OCI-LY7 (cell line): ENCODE measurements at places on chromosomes 11 and 22.

GRCh38 chr11:3882655-3883054 is 27.2 kb downstream of the STIM1 start:
- no peak for DNase-seq

DNA sequence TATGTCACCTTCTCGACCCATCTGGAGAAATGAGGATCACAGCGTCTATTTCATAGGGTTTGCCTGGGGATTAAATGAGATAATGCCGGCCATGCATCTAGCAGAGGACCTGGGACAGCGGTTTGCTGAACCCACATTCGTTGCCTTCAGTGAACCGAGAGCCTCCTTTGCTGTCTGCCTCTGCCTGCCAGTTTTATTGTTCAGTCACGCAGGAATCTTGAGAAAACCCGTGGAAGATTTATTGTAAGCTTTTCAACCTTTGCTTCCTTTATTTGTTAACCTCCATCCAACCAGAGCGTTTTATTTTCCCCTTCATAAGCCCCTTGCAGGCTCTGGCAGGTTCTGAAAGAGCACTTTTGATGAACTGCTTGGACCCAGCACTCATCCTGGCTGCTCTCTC is 202.3 kb upstream of the SYN3 start:
- DNase-seq = no peak

DNA sequence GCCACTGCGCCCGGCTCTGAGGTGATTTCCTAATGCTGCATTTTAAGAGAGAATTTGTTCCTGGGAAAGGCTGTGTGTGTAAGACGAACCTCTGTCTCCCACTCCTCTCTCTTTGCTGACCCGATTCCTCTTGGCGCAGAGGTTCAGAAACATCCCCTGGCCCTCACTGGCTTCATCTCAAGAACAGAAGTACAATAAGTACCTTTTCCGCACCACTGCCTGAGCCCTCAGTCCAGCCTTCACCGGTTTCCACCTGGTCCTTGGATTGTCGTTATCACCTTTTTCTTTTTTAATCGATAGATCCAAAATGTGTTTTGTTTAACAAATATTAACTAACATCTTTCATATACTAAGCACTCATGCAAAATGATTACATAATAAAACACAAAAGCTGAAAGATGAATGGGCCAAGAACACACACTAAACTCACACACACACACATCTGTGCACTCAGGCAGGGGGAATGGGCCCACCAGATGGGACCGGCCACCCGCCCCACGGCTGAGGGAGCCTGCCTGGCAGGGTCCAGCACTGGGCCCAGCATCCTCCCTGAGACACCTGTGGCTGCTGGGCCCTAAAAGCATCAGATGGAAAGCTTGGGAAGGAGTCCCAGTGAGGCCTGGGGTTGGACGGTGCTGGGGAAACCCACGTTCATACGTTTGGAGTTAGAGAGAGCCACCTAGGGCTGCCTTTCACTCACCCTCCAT is 50.4 kb upstream of the A4GALT start:
- peak; percentile 37 for DNase-seq

GRCh38 chr22:42321908-42322561 is 51.6 kb upstream of the TCF20 start:
- DNase-seq = no peak

GRCh38 chr11:11313426-11313825 is 39.6 kb downstream of the CSNK2A3 start:
- DNase-seq = no peak

GRCh38 chr22:42700355-42700754 is 20.3 kb downstream of the A4GALT start:
- no peak for DNase-seq

DNA sequence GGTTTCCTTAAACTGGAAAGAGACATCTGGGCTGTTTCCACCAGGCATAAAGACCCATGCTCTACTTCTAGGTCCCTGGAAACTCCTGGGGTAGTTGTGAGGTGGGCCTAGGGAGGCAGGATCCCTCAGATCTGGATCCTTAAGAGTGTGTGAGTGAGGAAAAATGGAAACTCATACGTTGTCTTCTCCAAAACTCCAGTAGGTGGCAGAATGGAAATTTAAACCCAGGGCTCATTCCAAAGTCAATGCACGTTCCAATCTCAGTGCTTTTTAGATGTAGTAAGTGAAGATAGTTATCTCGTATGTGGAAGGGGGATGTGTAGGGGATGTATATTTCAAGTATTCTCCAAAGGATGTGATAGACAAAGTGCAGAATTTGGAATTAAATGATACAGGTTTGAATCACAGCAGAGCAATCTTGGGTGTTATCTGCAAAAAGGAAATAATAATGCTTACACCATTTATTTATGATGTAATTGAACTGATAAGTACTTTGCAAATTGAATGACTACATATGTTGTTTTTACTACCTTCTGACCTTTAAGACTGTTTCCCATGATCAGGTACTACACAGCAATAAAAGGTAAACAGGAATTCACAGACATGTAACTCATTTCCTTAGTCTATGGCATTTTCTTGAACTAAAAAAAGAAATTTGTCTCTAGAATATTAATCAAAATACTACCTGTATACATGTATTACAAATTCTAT is 13.1 kb upstream of the MMP1 start:
- no peak for DNase-seq

DNA sequence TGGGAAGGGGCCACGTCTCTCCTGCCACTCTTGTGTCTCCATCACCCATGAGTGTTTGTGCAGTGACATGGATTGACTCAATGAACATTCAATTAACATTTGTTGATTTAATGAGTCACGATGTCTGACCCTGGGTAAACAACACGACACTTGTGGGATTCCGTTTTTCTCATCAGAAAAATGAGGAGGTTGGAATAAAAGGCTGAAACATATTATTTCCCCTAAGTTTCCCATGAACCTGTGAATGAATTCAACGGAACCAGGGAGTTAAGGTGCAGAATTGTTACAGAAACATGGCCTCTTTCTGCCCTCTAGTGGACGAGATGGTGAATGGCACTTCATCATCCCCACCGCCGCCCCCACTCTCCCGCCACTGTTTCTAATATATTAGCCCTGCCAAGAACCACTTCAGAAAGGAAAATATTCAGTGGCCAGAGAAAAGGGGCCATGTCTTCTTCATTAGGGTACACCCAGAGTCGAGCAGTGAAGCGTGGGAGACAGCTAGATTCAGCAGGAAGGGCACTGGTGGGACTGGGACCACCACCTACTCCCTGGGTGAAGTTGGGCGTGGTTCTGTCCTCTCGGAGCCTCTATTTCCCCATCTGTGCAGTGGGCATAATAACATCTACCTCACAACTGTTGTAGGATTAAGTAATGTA is 46.3 kb upstream of the SYT13 start:
- peak; percentile 56 for DNase-seq

DNA sequence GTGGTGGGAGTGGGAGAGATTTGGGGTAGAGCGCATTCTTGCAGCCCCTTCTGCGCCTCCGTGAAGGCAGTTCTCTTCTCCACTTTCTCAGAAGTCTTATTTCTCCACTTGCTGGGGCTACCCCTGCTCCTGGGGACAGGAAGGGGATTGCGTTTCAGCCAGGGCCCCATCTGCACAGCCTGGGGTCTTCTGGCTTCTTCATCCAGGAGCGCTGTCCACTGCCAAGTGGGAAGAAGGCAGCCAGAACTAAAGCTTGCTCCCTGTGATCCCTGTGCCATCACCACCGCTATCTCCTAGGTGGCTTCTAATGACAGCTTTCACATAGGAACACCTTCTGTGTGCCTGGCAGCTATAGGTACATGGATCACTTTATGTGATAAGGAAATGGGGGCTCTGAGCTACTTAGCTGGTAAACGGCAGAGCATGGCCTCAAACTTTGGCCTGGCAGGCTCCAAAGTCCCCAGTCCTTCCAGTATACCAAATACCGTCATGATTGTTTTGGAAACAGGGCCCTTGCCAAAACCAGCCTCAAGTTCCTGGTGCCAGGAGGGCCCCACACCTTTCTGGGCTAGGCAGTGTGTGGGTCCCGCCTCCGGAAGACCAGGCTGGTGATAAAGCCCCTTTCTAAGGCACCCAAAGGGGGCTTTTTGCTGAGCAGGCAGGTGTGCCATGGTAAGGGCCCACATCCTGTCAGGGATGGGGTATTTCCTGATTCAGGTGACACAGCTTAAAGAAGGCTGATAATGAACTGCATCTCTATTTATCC is 60.4 kb upstream of the PAX6 start:
- DNase-seq = no peak

DNA sequence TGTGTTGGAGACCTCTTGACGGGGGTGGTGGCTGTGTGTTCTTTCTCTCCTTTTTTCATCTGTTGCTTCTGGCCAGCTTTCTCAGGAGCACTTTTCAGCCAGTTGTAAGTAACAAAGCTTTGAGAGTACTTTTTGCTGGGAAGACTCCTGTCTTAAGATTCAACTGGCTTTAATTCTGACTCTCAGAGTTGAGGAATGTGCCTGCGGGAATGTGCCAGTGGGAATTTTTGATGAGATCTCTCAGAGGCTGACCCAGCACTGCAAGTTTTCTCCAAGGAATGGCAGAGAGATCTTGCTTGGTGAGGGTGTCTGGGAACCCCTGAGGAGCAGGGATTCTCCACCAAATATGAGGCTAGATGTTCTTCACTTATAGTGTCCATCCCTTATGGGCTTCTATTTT is 91.6 kb upstream of the OR9Q1 start:
- DNase-seq = no peak

DNA sequence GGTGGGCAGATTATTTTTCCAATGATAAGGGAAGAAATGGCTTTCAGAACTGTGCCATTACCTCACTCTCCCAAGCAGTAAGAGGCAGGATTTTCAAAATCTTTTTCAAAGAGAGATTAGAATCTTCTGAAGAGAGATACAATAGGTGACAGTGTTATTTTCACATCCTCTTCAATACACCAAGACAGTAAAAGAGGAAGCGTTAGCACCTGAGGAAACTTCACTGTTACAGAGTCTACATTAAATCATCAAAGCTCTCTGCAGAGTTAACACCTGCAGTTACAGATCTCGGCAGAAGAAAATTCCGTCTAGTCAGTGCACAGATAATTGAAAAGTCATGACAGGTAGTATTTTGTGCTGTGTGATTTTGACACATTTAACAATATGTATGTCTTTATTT is 144.9 kb downstream of the PGR start:
- DNase-seq = peak; percentile 59

GRCh38 chr11:75155570-75156422 is 4.9 kb downstream of the SLCO2B1 start:
- no peak for DNase-seq

- no peak for DNase-seq
These were observed 32.6 kb downstream of the ZNRF3 start for GRCh38 chr22:28915969-28916368.

DNA sequence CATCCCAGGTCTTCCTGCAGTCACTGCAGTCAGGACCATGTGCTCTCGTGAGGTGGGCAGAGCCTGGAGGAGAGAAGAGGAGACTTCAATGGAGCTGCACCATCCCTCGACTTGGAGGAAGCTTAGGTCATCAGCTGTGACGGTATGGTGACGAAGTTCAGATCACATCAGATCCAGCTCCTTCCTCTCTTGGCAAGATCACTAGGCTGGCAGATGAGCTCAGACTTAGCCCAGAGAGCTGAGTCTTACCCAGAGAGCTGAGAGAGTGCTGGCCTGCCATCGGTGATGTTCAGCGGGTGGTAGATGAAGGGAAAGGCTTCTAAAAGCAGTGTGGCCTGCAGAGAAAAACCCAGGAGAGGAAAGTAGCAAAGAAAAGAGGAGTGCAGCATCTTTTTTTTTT is 1.8 kb upstream of the SLC15A3 start:
- DNase-seq = no peak

DNA sequence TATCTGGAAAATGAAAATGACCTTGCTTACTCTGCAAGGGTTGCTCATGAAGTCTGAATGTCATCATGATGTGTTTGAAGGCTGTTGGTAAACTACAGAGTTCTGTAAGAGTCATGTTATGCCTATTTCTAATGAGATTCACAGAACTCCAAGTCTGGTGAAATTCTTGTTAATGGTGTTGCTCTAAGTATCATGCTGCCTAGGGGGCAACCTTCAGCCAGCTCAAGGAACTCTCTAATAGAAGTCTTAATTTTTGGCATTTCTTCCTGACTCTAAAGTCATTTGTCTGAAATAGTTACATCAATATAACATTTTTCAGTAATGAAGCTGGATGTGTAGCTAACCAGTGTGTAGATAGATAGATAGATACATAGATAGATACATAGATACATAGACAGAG is 302.8 kb downstream of the FAT3 start:
- no peak for DNase-seq

DNA sequence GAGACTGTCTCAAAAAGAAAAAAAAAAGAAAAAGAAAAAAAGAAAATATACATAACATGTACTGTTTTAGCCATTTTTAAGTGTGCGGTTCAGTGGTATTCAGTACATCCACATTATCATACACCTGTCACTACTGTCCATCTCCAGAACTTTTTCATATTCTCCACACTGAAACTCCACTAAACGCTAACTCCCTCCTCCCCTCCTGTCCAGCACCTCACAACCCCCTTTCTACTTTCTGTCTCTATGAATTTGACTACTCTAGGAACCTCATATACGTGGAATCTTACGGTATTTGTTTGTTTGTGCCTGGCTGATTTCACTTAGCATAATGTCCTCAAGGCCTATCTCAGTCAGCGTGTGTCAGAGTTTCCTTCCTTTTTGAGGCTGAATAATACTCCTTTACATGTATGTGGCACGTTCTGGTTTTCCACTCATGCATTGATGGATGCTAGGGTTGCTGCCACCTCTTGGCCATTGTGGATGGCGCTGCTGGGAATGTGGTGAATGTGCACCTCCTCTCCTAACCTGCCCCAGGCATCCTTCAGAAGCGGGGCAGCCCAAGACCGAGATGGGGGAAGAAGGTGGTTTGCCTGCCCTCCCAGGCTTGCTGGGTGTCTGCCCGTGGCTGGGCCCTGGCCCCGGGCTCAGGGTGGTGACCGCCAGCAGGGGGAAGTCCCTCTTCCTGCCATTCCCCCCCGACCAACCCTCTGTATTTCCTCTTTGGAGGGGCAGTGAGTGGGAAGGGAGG is 60.5 kb downstream of the BCR start:
- peak; percentile 30 for DNase-seq

GRCh38 chr22:17083811-17084441 is 874 bp upstream of the IL17RA start:
- no peak for DNase-seq
